ENCODE measurements at places on chromosomes 2 and 18.

GRCh38 chr2:230693411-230693810, 19.2 kb upstream of the CAB39 start:
- DNase-seq: no peak

GRCh38 chr2:19362094-19362754, 3.8 kb upstream of the OSR1 start:
- no peak for DNase-seq

DNA sequence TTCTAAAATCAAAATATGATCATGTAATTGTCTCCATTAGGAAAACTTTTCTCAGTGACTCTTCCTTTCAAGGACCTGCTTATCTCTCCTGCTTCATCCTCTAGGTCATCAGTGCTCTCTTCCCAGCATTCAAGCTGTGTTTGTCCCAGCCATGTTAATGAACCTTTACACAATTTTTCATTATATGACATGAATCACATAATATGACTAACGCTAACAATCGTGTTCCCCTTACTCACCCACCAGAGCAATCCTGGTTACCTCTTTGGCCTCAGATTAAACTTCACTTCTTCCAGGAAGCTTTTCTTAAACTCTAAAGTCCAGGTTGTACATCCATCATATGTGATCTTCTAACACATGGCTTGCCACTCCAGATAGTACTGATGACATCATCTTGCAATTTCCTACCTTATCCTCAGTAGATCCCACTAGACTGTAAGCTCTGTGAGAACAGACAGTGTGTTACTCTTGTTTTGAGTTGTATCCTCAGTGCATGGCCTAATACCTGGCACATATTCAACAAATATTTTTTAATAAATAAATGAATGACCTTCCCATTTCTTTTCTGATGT, 882.9 kb upstream of the ZEB2 start:
- no peak for DNase-seq

DNA sequence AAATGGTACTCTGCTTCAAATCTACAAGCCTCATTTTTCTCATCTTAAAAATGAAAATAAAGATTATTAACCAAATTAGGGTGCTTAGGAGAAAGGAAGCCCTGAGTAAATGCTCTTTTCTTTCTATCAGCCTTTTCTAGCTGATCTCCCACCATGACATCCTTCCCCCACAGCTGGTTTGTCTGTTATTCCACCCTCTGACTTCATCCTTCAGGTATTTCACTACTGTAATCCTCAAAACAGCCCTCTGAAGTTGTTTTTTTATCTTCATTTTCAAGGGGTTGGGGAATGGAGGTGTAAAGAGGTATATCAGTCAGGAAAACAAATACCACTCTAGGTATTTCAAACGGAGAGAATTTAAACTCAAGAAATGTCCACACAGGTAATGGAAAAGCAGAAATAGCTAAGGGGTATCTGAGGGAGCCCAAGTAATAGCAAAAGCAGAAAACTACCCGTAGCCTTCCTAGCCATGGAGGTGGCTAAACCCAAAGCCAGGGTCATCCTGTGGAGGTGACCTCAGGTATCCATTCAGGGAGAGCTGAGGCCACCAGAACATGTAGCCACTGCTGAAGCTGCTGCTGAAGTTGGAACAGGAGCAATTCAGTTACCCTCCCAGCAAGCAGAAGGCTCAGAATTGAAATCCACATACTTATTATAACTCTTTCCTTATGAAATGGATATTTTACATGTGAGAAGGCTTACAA, 990.9 kb upstream of the ACVR2A start:
- no peak for DNase-seq

GRCh38 chr18:58861353-58861752, 3.3 kb upstream of the ZNF532 start:
- DNase-seq: no peak

DNA sequence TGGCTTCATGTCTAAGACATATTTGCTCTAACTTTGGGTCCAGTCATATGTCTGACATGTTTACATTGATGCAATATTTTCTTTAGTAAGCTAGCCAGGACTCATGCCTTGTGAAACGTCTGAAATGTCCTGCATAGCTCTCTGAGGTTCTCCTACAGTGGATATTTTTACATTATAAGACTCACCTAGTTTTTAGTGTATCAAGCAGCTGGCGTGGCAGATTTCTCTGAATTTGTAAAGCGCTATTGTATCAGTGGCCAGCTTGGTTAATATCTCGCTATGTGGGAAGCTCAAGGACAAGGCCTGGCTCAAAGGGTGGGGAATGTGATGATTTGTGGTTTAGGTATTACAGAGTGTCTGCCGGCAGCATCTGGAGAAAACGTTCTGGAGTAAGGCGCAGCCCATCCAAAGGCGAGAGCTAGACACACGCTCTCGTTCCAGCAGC, 164.3 kb downstream of the LTBP1 start:
- DNase-seq: no peak

DNA sequence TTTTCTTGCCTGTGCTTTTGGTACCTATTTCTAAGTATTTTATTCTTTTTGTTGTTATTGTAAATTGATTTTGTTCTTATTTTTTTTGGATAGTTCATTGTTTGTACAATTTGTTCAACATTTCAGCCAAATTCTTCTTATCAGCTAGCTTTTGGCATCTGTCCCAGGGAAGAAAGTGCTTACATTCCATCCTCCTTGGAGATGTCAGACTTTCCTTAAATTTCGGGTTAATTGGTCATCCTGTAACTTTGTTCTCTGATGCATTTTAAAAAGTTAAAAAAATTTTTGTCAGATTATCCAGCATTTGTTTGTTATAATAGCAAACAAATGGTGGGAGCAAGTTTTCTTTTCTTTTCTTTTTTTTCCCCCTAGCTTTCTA, 60.3 kb downstream of the PTH2R start:
- DNase-seq: no peak

DNA sequence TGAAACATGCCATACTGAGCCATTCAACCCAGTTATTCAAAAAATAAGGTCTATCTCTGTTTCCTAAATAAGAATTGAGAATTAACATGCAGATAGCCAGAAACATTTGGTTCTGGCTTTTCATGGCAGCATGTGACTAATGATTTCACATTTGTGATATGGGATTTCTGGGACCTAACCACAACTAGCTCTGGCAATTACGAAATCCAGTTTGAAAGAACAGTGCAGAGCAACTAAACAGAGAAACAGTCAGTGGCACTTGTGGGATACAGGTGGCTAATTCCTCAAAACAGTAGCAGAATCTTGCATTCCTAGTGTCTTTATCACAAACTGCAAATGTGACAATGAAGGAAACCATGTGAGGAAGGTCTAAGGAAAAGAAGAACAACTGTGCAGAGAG, 637.8 kb upstream of the CHAC2 start:
- DNase-seq: no peak

DNA sequence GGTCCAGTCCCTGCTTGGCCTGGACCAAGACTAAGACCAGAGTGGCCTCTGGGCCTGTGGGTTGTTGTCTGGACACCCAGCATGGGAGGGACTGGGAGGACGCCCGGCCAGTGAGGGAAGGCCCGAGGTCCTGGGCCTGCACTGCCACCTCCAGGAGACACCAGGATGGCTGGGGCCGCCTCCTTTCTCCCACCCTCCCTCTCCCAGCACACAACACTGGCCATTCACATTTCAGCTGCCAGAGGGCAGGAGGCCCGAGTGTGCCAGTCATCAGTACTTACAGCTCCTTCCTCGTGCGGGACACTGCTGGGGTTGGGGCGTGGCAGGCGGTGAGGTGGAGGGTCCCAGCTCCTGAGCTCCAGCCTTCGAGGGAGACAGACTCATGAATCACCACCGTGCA, 133.5 kb downstream of the ASB1 start:
- no peak for DNase-seq

DNA sequence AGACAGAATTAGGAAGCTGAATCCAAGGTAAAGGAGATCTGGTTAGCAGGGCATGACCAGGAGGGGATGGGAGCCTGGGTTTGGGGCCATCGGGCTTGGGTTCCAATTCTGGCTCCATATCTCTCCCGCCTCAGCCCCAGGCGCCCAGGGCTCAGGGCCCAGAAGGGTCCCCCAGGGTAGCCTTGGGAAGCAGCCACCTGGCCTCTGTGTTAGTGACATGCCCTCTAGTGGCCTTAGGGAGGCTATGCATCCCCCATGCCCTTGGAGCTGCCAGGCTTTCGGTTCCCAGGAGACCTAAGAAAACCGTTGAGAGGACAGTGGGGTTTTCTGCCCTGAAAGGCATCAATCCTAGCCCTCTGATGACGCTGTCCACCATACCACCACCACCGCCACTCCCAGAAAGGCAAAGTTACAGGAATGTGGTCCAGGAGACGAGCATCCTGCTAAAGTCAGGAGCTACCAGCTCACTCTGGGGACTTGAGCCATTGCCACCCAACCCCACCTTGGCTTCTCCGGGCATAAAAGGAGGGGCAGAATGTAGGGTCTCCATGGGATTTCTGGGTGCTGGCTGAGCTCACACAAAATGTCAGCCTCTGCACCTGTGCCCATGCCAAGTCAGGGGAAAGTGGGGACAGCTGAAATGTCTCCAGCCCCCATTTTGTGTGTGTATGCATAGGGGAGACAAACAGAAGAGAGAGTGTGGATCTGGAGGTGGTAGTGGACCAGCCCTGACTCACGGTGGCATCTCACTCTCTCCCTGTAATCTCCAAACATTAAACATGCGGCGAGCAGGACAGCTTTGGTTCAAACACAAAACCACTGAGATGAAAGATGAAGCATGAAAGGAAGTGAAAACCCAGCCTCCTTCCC, 56.5 kb downstream of the EMX1 start:
- no peak for DNase-seq

- DNase-seq: no peak
Observed at GRCh38 chr2:164651361-164651760, 30.1 kb upstream of the GRB14 start.

- no peak for DNase-seq
Observed at GRCh38 chr2:199552141-199552540, 94.4 kb upstream of the SATB2 start.

DNA sequence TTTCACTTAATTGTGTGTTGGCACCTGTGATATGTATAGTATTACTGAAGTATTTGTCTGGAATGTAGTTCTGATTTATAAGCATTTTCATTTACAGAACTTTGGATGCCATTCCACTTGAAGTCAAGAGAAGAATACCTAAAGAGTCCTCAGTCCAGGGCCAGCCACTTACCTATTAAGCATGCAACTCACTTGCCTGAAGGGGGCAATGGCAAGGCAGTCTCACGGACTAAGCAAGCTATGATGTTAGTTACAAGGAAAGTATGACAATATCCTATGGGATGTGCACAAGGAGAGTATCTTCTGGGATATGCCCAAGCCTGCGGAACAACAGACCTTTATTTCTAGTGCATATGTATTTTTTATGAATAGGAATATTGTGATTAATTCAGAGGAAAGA, 369.4 kb upstream of the GCFC2 start:
- no peak for DNase-seq

- no peak for DNase-seq
Observed at GRCh38 chr2:234447189-234447588, 49.7 kb downstream of the ARL4C start.

DNA sequence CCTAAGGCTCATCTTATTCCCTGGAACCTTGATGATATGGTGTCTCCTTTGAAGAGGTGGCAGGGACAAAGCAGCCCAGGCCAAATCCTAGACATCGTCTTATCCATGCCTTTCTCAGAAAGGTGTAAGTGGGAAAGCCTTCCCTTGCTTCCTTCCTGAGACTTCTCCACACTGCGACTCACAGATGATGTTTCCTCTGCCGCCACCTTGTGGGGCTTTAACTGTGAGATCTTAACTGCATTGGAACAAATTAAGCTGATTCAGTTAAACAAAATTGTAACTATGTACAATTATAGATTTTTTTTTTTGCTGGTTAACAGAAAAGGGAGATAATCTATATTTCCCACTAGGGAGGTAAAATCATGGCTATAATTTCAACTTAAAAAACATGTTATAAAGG, 10.0 kb upstream of the GCA start:
- no peak for DNase-seq

- no peak for DNase-seq
Observed at GRCh38 chr2:11562476-11562875, 28.6 kb downstream of the GREB1 start.

GRCh38 chr2:12094134-12094533, 347.7 kb downstream of the LPIN1 start:
- DNase-seq: no peak

DNA sequence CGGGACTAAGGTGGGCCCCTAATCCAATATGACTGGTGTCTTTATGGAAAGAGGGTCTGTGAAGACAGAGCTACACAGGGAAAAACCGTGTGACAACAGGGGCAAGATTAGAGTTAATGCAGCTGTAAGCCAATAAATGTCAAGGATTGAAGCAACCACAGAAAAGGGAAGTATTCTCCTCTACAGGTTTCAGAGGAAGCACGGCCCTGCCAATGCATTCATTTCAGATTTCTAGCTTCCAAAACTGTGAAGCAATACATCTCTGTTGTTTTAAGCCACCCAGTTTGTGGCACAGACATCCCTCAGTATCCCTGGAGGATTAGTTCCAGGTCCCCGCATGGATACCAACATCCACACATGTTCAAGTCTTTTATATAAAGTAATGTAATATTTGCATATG, 48.8 kb downstream of the SPP2 start:
- DNase-seq: no peak

DNA sequence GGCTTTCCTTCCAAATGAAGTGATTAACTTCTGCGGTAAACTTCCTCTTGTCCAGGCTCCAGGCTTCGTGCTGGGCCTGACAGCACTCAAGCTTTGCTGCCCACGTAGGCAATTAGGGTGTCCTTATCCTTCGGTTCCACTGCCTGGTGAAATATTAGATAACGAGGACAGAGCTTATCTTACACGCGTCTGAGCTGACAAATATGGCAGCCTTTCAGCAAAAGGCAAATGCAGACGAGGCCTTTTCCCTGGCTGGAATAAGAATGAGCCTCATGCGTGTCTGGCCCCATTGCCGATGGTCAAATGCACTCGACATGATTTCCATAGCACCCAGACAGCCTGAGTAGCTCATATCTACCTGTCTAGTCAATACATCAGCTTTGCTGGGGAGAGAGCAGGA, 141.5 kb downstream of the FAM210A start:
- no peak for DNase-seq

DNA sequence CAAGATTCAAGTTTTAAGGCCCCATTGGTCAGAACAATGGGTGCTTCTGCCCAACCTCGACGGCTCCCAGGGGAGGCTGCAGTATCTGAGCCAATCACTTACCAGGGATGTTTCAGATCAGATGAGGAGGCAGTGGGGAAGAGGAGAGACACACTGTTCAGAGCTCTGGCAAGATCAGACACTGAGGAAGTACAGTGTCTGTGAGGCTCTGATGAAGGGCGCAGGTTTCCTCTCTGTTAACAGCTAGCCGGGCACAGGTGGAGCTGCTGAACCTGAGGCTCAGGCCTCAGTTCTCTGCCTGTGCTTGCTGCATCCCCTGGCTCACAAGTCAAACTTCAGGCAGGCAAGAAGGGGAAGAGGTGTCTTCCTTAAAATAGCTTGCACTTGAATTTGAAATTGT, 69.7 kb downstream of the TPO start:
- no peak for DNase-seq

DNA sequence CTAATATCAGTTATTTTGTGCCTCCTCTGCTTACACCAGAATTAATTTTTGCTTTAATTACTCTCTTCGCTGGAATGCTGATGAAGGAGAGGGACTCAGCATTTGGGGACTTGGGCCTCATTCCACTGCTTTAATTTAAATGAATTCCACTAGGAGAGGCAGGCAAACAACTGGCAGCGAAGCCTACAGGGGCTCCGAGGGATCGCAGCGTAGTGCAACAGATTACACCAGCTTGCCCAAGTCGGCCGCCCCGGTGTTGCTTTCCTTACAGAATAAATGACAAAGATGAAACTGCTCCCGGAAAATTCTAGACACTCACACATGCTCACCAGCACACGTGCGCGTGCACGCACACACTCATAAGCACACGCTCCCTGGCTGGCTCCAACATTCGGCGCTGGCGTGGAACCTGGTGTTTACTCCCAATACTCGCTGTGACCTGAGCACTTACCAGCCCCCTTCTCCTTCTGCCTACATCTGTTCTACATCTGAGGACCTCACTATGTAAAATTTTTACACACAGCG, 175.4 kb downstream of the ZNF521 start:
- DNase-seq: no peak
